ENCODE measurements at places on chromosomes 11 and 22. TPM values are rescaled to one million over a fixed set of nuclear protein-coding genes. Genes with fewer than 3 reads are reported as not detected.
A peak's percentile ranks its signal among the peaks of the same experiment; 100 is the strongest.

DNA sequence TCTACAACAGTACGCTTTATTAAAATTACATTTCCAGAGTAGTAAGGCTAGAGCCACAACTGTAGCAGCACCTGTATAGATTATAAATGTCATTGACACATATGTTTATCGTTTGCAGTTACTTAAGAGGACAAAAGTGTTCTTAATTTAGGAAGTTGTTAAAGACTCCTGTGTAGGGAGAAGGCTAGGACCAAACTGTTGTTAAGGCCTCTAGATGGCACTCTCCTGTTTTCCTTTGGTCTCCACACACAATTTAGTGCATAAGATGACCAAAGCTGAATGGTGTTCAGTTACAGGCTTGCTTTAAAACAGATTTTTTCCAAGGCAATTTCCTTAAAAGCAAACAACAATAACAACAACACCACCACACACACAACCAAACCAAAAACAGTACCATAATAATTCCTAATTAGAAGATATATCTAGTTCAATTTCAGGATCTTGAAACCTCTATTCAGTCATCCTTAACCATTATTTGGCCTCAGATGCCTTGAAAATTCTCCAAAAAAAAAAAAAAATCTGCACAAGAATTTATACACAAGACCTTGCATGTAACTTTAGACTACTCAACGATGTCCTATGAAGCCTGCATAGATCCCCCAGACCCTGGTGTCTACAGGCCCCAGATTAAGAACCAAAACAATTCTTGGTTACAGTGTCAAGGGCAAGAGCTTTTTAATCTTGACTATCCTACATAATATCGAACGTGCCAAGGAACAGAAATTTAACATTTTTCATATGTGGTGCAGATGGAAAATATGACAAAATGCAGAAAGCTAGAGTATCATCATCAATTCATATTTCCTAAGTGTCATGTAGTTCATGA lies 42.6 kb upstream of the APOA1 start:
- DNase-seq = peak; percentile 51

DNA sequence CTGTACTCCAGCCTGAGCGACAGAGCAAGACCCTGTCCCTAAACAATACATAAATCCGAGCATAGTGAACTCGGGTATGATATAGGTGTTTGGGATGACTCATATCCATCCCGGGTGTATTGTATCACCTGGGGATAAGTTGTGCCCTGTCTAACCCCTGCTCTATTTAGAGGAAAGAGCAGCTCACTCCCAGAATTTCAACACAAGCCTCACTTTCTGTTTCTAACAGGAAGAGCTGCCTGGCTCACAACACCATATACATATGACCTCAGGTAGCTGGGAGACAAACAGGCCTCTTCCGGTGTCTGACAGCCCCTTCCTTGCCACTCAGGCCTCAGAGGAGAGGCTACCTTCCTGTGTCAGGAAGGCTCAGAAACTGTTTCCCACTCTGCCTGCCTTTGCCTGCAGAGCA lies 9.9 kb upstream of the MICALL1 start:
- DNase-seq = no peak

DNA sequence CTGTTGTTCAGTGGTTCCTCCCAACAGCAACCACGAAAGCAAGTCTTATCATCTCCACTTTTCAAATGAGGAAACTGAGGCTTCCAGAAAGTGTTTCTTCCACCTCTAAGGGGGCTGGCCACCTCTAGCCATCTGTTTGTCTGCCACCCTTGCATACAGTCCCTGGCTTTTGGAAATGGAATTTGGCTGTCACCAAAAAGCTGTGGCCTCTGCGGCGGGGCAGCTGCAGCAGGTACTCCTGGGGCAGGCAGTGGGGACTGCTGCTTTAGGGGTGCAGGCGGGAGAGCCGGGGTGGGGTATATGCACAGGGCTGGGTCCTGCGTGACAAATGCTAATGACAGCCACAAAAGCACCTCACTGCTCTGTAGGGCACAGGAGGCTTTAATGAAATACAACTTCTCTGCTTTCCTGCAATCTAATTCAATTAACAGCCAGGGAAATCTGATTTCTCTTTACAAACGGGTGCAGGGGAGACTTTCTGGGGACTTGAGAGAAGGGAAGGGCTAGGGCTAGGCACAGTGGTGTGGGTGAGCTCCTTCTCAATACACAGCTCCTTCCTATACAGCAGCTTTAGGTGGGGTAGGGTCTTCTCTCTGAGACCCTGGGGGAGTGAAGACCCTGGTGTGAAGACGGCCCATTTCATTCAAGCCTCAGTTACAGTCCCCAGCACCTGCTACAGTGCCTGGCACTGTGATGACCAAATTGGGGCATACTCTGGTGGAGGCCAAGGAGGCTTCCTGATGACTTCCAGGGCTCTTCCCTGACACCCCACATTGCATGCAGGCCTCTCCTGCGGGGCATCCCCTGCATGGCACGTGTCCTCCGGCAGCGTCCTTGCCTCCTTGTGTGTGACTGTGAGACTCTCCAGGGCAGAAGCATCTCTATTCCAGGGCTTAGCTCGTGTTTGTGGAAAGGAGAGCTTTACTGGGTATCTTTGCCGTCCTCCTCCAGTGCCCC lies 161.6 kb downstream of the CEP164 start:
- DNase-seq = no peak

DNA sequence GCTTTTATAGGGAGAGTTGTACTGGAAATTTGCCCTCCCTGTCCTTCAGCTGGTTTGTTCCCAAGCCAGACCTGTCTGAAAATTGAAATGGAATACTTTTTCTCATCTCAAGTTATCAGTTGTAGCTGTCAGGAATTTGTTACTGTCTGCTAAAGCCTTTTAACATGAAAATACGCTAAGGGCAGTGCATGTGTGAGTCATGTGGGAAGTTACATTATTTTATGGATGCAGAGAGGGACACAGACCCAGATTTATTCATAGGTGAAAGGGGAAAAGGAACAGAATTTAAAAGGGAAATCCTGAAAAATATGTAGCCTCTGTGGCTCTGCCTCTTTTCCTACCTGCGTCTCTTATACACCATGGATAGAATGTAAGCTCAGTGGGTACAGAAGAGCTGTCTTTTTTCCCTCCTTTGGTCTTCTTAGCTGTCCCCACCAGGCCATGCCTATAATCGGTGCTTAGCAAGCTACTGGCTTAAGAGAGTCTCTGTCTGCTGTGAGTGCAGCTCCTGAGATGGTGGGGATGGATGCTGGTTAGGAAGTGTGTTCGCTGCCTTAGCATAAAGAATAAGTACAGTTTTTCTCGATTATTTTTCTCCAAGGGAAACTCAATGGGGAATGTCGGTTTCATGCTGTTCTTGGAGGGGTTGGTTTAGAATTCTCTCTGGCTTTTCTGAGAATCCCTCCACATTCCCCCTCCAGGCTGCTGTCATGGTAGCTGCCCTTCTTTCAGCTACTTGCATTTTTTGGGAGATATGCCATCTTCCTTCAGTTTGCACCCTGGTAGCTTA lies 166.8 kb downstream of the TEAD1 start:
- no peak for DNase-seq

DNA sequence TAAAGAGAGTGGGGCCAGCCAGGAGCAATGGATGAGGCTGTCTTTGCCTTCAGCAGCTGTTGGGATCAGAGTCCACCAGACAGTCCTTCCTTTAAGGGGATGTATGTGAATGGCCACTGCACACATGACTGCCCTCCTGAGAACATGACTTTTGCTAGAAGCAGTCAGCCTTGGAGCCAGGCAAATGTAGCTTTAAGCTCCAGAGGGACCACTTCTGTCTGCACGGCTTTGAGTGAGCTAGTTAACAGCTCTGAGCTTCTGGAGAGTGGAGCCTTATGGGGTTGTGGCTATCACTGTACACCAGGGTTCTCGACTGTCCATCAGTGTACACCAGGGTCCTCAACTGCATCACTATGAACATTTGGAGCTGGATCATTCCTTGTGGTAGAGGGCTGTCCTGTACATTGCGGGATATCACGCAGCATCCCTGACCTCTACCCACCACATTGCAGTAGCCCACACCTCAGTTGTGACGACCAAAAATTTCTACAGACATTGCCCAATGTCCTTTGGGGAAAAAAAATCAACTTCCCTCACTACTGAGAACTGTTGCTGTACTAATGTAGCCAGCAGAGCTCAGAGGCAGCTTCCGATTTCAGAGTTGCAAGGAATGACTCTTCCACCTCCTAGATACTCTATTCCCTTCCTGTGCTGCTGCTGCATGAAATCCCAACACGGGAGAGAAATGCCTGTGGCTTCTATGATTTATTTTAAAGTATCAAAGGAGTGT lies 169.4 kb downstream of the MYO18B start:
- no peak for DNase-seq

GRCh38 chr11:114297806-114298709 lies 1.9 kb downstream of the NNMT start:
- DNase-seq = no peak

GRCh38 chr11:122007601-122008071 lies 108.4 kb downstream of the BLID start:
- DNase-seq = no peak

DNA sequence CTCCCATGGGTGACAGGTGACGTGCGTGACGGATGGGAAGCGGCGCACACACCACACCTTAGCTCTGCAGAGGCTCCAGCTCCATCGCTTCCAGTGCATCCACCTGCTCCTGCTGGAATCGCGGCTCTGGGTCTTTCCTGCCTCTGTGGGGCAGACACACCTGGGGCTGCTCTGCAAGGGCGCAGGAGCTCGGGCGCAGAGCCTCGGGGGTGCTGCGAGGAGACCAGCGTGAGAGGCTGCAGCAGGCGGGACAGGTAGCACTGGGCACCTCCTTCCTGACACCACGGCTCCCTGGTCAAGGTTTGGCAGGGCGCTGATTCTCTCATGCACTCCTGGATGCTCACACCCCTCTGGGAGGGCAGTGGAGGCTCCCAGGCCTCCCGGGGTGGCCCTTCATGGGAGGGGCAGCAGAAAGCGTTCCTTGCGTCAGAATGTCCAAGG lies 1494.3 kb downstream of the BRD1 start:
- no peak for DNase-seq

DNA sequence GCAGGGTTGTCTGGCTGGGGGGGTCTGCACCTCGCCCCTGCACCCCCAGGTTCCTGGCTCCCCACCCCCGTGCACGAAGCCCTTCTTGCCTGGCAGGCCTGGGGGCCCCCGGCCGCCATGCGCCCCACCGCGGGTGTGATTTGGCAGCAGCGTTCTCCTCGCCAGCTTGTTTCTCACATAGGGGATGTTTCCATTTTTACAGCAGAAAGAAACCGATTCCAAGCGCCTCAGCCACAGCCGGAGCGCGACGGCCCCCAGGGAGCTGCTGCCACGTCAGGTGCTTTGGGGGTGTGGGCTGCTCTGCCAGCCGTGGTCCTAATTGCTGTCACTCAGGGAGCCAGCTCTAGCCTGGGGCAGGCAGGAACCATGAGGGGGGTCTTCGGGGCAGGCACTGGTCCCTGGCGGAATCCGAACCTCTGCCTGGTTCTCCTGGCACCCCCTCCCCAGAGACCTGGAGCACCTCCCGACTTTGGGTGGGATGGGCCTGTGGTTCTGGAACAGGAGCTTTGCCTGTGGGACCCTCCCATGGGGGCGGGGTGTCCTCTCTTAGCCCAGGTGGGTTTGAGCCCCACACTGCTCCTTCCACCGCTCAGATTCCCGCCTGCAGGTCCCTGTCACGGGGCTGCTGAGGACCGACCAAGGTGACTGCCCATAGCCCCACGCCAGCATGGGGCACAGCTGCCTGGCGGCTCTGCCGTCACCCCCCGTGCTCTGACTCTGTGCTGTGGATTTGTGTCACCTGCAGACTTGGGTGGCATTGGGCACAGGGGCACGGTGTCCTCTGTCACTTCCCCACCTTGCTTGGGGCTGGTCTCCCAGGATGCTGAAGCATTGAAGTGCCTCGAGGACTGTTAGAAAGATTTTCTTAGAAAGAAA lies 54.0 kb downstream of the RTN4R start:
- no peak for DNase-seq

GRCh38 chr22:29088809-29089208 lies 16.0 kb downstream of the KREMEN1 start:
- DNase-seq = no peak

DNA sequence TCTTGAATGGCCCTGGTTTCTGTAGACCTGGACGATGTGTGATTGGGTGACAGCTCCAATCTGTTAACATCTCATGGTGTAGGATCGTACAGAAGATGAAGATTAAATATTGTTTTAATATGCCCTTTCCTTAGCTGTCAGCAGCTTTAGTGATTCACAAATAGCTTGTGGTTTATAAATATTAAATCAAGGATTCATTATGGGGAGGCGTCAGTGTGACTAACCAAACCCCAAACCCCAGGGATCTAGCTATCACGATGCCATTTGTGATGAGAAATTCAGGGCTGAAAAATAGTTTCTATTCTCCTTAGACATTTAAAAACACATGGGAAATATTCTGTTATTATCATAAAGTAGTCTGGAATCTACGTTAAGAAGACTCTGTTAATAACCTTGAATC lies 73.4 kb downstream of the NCAM1 start:
- DNase-seq = no peak

GRCh38 chr11:45093761-45094455 lies 52.5 kb upstream of the PRDM11 start:
- no peak for DNase-seq

- DNase-seq = no peak
Observed at GRCh38 chr11:64790205-64791095, 12.1 kb upstream of the SF1 start.

DNA sequence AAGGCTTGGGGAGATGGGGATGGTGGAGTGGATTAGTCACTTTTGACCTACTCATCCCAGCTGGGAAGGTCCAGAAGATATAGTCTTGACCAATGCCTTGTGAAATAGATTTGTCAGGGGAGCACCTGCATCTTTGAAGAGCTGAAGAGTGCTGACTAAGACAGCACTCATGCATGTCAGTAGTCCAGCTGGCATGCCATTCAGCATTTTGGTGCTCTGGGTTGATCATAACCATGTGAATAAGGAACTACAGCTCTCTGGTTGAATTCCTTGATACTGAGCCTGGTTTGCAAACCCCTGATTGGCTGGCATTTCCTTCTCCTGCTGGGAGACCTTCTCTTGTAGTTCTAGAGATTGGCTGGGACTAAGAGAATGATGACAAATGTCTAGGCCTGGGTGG lies 106.8 kb upstream of the ALX4 start:
- DNase-seq = no peak

- DNase-seq = no peak
Observed at GRCh38 chr11:117039900-117040299, 58.3 kb downstream of the SIK3 start.

TTC38 gene
- 22.9 TPM for total RNA-seq

SHANK2 gene
- 16.9 TPM for total RNA-seq

WNT11 gene
- 1.9 TPM for total RNA-seq

NAV2 gene
- total RNA-seq = 2.1 TPM

CEND1 gene
- total RNA-seq = 0.27 TPM

CDC42BPG gene
- total RNA-seq = 30.1 TPM
